ENCODE measurements at places on chromosomes 12 and 14.

- no peak for DNase-seq
These were observed 71.5 kb downstream of the POLR3B start for GRCh38 chr12:106429043-106429552.

GRCh38 chr14:81235096-81235495 lies 14.3 kb upstream of the GTF2A1 start:
- no peak for DNase-seq

DNA sequence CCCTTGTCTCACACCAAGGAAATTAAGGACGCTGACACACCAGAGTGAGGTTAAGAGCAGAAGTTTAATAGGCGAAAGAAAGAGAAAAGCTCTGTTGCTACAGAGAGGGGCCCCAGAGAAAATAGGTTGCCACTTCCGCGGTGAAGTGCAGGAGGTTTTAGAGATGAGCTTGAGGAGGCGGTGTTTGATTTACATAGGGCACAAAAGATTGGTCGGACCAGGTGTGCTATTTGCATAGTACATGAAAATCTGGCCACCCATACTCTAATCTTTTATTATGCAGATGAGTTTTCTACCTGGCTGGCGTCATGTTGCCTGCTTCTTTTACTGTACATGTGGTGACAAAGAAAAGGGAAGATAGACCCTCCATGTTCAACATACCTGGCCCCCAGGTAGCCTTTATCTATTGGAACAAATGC lies 23.3 kb upstream of the MYF6 start:
- no peak for DNase-seq

DNA sequence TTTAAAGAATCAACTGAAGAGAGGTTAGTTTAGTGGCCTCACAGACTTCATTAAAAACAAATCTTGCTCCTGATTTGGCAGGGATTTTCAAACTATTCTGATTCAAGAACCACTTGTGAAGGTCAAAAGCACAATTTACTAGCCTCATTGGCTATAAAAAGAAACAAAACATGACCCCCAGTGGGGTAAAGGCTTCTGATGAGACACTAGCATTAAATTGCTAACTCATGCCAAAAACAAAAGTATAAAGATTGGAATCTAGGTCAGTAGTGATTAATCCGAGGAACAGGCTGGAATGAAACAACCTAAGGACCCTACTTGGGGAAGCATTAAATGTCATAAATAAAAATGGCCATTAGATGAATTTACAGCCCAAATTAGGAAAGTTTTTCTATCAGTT lies 312.3 kb downstream of the PAWR start:
- DNase-seq, result no peak

DNA sequence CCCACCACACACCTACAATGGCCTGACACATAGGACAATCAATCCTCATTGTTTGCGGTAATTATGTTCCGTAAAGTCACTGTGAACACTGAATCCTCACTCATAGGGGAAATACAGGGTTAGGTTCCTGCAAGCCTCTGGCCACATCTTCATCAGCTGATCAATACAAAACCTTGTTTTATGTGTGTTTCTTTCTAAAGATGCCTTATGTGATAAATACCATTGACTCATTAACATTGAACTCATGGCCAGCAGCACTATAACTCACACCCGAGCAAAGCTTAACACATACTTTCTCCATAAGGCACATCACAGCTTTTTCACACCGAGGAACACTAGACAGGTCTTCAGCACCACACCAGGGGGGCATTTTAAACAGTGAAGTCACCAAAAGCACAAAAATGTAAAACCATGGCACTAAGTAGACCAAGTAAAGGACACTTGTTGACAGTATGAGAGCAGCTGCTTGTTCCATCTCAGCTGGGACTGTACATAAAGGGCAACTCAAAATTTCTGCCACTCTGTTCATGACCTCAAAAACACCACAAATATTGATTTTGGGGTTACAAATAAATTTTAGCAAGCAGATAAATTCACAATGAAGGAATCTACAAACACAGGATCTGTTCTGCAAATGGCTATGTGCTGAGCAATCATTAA lies 60.5 kb downstream of the ESR2 start:
- no peak for DNase-seq

GRCh38 chr12:14256121-14256520 lies 109.4 kb upstream of the ATF7IP start:
- no peak for DNase-seq

DNA sequence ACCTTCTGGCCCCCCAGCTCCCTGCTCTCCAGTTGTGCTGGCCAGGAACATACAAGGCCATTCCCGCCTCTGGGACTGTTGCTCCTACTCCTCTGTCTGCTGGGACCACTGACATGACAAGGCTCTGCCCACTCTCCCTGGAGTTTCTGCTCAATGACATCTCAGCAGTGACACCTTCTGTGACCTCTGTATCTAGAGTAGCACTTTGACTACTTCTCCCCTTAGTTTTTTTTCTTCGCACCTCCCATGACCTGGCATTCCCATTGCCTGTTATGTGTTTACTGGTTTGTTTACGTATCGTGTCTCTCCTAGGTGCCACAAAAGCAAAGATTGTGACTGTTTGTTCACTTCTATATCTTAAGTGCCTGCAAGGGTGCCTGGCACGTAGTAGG lies 40.1 kb upstream of the TMEM263 start:
- no peak for DNase-seq

DNA sequence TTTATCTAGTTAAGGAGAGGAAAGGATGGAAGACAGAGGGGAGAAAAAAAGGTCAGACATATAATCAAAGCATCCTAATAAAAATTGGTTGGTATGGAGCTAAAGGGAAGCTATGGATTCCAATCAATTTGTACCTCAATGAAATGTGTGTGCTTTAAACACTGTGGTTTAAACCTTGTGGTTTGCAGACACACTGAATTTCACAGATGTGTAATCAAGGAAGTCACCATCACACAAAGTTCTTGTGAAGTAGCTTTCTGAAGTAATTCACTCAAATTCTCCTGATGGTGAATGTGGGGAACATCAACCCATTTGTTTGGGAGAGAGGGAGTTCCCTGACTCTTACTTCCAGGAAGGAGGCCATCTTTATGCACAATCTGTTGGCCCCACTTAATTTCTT lies 243.3 kb upstream of the KRR1 start:
- DNase-seq, result no peak

DNA sequence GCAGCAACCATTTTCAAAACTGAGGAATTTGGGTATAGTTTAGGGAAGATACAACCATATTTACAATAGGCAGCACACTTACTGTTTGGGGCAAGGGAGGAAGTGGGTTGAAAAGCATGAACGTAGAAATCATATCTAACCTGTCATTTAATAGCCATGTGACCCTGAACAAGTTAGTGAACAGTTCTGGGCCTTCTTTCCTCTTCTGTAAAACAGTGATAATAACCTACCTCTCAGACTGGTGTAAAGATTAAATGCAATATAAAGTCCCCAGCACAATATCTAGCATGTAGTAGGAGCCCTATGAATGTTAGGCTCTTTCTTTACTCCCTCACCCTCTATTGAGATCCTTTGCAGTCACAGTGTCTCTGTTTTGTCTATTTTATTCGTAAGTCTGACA lies 33.5 kb downstream of the A2ML1 start:
- no peak for DNase-seq

DNA sequence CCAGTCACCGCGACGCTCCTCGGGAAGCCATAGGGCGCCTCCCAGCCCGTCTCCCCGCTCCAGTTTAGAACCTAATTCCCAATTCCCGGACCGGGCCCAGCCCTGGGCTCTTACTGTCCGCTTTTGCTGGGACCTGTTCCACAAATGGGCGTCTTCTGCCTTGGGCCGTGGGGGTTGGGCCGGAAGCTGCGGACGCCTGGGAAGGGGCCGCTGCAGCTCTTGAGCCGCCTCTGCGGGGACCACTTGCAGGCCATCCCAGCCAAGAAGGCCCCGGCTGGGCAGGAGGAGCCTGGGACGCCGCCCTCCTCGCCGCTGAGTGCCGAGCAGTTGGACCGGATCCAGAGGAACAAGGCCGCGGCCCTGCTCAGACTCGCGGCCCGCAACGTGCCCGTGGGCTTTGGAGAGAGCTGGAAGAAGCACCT lies 797 bp downstream of the UNG start:
- DNase-seq, result no peak

- DNase-seq, result peak; percentile 37
These were observed 48.6 kb upstream of the GTF2A1 start for GRCh38 chr14:81269100-81269978.

DNA sequence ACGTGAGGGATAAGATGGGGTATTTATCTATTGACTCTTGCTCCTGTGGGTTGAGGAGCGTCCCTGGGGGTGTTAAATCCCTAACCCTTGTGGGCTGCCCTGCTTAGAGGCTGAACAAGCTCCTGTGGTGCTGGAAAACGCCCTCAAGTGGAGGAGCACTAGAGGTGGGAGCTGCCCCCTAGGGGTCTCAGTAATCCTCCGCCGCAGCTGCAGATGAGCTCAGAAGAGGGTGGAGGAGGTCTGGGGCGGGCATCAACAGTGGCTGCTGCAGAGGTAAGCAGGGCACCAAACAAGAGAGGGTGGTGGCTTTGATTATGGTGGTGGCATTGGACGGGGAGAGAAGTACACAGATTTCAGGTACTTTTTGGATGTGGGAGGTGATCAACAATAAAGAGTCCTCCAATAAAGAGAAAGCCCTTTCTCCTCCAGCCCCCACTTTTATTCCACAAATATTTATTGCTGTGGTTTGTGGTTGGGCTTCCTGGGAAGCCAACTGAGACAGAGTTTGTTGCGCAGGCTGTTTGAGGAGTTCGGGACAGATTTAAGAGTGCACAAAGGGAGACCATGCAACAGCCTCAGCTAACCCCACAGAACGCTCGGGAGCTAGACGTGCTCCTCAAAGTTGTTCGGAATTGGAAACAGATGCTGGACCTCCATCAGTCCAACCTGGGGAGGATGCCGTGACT lies 179.9 kb downstream of the ADCK1 start:
- no peak for DNase-seq

- DNase-seq, result no peak
These were observed 13.0 kb downstream of the SLC48A1 start for GRCh38 chr12:47785887-47786661.

GRCh38 chr14:31252865-31253264 lies 45.3 kb upstream of the HECTD1 start:
- no peak for DNase-seq

GRCh38 chr12:24780697-24781368 lies 168.1 kb downstream of the BCAT1 start:
- DNase-seq, result peak; percentile 35

GRCh38 chr14:70808416-70809224 lies 693 bp downstream of the MAP3K9 start:
- no peak for DNase-seq

GRCh38 chr12:113056631-113057488 lies at the start of gene DTX1:
TSS of gene DTX1 (plus strand) at chr12:113056730. CDS start at chr12:113058193, 1,463 bp downstream.
- DNase-seq, result no peak

- DNase-seq, result no peak
These were observed 270.8 kb upstream of the BTG1 start for GRCh38 chr12:92416385-92416812.

DNA sequence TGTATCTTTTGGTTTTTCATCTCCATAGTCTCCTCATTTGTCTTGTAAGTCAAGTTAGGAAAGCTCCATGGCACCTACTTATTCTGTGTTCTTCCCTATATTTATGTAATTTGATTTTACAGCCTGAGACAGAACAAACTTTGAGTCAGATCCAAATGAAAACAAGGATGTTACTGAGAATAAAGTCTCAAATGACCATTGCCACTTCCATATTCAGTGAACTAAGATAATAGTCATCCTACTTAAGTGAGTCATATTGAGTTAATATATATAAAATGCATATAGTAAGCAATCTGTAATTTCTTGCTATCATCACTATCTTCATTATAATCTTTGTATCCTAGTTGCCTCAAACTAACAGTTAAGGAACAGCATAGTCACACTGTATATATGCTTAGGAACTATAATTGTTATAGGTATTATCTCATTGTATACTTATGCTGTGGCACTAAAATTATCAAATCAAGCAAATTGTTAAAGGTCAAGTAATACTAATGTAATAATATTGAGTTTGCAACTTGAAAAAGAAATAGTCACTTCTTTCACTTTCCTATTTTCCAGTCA lies 30.8 kb downstream of the TMTC3 start:
- DNase-seq, result peak; percentile 49

- no peak for DNase-seq
These were observed 45.1 kb downstream of the AREL1 start for GRCh38 chr14:74667758-74668157.

All from HS-5 (cell line).